ENCODE measurements at places on chromosomes 1 and 21. TPM values are rescaled to one million over a fixed set of nuclear protein-coding genes. Genes with fewer than 3 reads are reported as not detected.

The CXADR gene
- 0.48 TPM for total RNA-seq

The C1QA gene
- total RNA-seq: not detected

DNA sequence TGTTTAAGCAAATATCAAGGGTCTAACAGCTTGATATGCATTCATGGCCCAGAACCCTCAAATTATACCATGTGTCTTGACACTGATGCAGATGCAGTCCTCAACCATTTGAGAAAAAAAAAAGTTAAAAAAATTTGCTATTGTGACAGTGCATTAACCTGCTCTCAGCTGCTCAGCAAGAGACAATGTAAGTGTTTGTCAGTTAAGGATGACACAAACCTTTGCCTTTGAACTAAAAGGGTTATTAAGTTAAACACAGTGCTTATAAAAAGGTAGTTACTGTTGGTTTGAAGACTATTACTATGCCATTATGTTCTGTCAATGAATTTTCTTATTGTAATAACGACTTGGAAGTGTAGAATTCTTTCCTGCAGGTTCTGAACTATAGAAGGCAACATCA is 655.6 kb upstream of the NEGR1 start:
- no peaks in the 10 kb centered on the region for H3K27me3 ChIP-seq
- DNase-seq: no peak
- no peaks in the 10 kb centered on the region for H3K4me1 ChIP-seq
- H3K4me3 ChIP-seq: no peak overlapping the region
- no peaks in the 10 kb centered on the region for H3K36me3 ChIP-seq

DNA sequence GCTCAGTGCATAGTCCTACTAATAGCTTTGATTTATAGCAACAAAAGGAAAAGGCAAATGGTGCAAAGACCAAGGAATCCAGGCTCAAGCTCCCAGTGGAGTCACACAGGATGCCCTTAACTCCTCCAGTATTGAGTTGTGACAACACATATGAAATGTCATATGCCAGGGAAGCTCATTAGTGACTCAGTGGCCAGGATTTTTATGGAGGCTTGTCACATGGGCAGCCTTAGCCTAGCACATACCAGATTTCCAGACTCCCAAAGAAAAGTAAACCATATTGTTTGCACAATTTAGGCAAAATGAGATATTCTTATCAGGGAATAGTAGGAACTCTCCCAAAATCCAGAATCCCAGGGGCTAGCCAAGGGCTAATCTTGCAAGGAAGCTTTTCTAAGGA is 129.2 kb downstream of the MAGI3 start:
- no peak overlapping the region for H3K4me3 ChIP-seq
- H3K4me1 ChIP-seq: no peaks in the 10 kb centered on the region
- DNase-seq: no peak
- H3K27me3 ChIP-seq: no peaks in the 10 kb centered on the region
- H3K36me3 ChIP-seq: peaks cover 9% of the 10 kb centered on the region
- H3K27ac ChIP-seq: no peak overlapping the region

The LCE2B gene
- total RNA-seq: not detected

The CRP gene
- not detected for total RNA-seq

The LCE1D gene
- total RNA-seq: not detected

The S100B gene
- 0.72 TPM for total RNA-seq
